ENCODE measurements at places on chromosomes 2 and 18.
A peak's percentile ranks its signal among the peaks of the same experiment; 100 is the strongest.

GRCh38 chr2:233480490-233481202, 85.9 kb downstream of the USP40 start:
- DNase-seq = peak; percentile 43

DNA sequence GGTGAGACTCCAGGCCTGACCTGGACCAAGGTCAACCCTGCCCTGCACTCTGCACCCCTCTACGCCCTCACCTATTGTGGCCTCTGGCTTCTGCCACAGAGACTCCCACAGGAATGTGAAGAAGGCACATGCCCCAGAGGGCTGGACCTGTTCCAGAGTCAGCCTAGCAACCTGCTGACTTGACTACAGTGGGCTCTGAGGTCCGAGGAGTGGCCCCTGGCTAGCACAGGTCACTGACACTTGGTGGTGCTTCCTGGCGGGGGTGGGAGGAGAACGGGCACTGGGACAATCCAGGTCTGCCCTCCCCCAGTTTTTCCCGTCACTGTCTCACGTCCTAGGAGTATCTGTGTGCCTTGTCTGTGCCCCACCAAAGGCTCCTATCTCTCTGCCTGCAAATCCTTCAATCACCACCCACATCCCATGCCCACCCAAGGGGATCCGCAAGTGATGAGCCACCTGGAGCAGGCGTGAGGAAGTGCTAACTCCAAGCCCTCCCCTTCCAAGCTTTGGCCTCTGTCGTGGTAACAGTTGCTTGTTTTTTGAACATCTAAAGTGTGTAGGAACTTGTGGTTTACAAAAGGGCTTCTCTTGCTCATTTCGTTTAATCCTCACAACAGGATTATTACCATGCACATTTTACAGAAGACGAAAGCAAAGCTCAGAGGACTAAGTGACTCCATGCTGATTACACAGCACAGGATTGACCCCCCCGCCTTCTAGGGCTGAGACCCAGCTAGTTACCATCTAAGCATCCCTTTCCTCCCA, 86.2 kb downstream of the MCFD2 start:
- DNase-seq = no peak

DNA sequence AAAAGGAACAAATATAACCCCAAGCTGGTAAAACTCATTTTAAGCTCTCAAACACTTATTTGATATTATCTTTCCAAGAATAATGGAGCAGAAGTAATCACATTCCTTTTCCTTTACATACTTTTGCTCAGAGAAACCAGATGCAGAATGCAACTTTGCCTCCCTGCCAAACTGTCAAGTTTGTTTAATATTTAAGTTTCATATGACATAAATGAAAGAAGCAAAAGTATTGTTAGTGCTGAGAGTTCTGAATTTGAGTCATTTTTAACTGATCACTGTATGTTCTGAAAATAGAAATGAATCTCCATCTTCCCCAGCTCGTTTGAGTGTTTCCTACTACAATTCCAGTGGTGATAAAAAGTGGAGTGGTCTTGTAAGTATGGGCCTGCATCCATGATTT, 423.4 kb downstream of the PID1 start:
- DNase-seq = no peak

- peak; percentile 51 for DNase-seq
Observed at GRCh38 chr2:25105336-25106085, 62.9 kb downstream of the POMC start.

- DNase-seq = no peak
Observed at GRCh38 chr2:50069454-50069853, 915.1 kb upstream of the FSHR start.

DNA sequence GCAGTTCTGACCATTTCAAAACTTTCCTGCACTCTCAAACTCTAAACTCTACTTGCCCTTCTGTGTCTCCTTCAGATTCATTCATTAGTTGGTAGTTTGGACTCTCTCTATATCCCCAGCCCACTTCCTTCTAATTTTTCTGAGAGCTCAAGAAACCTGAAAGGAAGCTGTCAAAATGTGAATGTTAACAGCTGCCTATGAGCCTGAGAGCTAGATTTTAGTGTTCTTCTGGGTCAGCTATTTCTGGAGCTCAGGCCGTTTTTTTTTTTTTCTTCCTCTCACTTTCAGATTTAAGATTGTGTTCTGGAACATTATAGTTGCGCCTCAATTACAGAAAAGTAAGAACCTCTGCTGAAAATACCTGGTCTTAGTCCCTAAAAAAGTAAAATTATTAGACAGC, 73.1 kb downstream of the RTN4 start:
- DNase-seq = no peak

GRCh38 chr2:212242724-212243123, 295.9 kb downstream of the ERBB4 start:
- DNase-seq = no peak

DNA sequence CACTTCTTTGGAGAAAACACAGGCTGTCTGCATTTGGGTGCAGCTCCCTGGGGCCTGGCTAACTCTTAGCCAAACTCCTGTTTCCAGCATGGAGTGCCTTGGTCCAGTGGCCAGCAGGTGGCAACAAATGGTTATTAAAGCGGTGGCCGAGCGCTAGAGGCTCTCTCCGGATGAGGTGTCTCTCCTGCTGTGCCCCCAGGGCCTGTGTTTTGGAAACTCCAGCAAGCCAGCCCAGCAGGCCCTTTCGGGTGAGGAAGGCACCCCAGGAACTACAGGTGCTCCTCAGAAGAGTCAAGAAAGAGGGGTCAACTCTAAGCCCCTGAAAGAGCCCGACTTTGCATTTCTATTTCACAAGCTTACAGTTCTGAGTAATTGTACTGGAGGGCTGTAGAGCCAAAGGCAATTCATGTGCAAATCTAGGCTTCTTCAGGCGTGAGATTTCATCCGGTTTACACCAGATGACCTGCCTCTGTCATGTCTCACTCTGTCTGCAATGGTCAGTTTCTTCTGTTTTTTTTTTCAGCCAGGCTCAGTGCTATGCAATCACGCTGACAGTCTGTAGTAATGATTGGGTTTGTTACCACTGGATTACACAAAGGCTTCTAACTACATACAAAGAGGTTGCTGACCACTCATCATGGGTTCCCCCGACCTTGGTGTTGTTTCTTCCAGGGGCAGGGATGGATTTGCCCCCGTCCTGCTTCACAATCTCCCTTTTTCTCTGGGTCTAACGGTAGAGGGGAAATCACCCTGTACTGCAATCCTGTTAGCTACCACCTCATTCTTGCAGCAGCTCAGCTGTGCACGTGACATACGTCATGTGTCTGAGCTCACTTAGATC, 7.6 kb upstream of the CHRNA1 start:
- DNase-seq = peak; percentile 51

DNA sequence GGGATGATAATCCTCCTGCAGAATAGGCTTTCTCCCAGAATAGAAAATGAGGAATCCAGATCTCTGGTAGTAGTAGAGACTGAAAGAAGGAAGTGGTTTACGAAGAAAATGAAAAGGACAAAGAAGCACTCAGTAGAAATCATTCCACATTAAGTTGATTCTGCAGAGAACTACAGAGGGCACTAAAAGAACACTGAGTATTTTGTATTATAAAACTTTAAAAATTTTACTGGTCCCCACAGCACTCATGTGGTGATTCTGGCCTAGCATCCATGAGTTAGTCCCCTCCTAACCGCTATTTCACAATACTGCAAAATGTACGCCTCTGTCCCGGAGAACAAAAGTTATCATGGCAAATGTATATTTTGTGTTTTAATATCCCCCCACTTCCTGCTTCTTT, 42.9 kb upstream of the SLC35F5 start:
- DNase-seq = no peak

- DNase-seq = no peak
Observed at GRCh38 chr18:35379421-35379820, 2.3 kb upstream of the ZNF396 start.

- DNase-seq = no peak
Observed at GRCh38 chr18:58476516-58477256, 152.2 kb downstream of the ALPK2 start.

DNA sequence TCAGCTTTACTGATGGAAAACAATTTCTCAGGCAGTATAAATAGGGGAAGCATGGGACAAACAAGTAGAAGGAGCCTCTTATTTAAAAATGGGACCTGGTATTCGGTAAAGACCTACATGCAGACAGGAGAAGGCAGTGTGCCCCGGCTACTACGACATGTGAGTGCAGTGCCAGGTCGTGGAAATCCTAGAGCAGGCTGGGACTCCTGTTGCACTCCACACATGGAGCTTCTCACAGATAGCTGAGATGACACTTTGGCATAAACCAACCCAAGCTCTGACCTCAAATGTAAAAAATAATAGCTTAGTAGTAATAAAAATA, 885 bp upstream of the DSEL start:
- no peak for DNase-seq

DNA sequence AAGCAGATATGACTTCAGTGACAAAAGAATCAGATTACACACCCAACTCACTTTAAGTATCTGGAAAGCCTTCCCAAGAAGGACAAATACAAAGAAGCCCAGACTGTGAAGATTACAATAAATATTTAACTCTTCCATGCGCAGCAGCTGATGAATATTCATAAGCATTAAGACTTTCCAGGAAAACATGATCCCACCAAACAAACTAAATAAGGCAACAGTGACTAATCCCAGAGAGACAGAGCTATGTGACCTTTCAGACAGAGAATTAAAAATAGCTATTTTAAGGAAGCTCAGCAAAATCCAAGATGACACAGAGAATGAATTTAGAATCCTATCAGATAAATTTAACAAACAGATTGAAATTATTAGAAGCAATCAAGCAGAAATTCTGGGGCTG, 108.2 kb upstream of the UBE2E3 start:
- no peak for DNase-seq

- DNase-seq = no peak
Observed at GRCh38 chr2:240510513-240511210, 47.1 kb downstream of the ANKMY1 start.

DNA sequence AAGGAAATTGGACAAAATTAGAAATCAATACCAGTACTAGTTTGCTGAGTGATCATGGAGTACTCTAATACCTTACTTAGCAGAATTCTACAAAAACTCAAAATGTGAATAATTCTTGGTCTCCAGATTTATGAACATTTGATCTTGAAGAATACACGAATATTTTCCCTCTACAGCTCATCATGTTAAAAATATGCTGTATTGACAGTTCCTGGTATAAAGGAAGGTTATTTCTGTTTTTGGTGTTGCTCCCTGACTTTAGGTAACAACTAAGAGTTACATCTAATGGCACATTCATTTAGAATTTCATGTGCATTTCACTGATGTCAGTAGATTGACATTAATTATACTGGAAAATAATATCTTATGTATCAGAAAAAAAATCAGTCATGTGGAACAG, 479.2 kb upstream of the PKDCC start:
- no peak for DNase-seq

DNA sequence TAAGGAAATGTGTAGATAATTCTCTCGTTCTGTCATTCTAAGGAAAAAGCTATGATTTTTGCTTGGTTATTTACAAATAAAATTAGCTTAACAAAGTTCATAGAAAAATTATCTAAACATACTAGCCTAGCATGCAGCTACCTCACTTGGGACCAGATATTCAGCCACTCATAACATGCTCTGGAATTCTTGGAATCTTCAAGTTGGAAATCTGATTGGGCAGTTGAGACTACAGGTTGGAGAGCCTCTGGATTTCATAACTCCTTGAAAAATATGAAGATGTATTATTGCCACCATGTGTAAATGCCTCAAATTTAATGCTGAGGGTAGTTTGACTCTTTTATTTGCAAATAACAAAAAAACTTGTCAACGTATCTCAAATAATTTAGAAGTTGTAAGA, 132.2 kb upstream of the GULP1 start:
- no peak for DNase-seq

GRCh38 chr2:67839242-67839641, 223.6 kb downstream of the C1D start:
- no peak for DNase-seq

DNA sequence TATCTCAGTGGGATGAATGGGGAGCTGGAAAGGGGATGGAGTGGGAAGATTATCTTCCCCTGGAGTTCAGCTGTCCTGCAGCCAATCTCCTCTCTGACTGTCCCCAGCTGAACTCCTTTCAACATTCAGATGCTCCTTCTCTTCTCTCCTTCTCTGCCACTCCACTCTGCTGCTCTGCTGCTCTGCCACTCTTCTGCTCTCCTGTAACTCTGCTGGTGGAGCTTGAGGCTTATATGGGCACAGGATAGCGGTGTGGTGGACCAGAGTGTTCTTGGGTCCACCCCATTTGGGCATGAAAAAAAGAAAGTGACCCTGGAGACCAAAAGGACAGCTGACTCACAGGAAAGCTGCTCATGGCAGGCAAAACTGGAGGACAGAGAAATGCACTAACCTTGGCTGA, 26.6 kb downstream of the FAHD2B start:
- DNase-seq = no peak

DNA sequence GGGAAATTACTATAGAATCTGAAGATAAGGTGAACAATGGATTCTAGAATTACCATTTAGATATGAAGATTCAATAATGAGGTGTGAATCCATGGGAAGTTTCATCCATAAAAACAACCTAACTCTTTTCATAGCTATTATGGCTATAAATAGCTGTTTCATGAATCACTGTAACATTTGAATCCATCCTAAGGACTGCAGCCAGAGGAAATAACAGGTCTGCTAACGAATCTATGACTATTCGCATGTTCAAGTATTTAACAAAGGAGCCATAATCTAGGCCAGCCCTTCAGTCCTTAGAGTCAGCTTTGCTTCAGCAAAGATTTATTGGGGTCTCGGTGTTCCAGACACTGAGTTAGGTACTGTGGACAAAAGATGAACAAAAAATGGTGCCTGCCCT, 87.1 kb downstream of the MYOM1 start:
- no peak for DNase-seq

- DNase-seq = peak; percentile 11
Observed at GRCh38 chr2:236776695-236777251, 207.1 kb downstream of the ACKR3 start.

- DNase-seq = no peak
Observed at GRCh38 chr2:201156640-201157039, 26.3 kb upstream of the CASP10 start.

GRCh38 chr18:76396792-76397191, 98.2 kb downstream of the ZNF516 start:
- DNase-seq = no peak

DNA sequence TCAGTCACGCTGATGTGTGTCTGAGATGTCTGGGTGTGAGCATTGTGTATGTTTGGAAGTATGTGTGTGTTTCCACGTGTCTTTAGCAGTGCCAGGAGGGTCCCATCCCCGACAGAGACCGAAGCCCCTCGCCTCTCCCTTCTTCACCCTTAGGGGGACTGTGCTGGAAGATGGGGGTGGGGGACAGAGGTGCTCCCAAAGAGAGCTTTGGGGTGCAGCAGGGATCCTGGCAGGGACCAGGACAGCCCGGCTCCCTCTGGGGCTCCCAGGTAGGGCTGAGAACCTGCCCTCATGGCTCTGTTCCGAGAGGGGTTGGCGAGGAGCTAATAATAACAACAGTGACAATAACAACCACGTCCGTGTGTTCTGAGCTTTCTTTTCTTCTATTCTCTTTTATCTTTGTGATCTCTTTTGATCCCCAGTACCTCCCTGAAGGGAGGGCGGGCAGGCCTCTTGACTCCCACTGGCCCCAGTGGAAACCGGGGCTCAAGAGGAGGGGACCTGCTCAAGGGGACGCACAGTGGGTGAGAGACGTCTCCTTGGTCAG, 57.6 kb downstream of the SMAD7 start:
- DNase-seq = no peak

- DNase-seq = no peak
Observed at GRCh38 chr2:11368059-11368572, 23.7 kb upstream of the ROCK2 start.

- no peak for DNase-seq
Observed at GRCh38 chr2:22600999-22601398, 784.0 kb upstream of the KLHL29 start.

GRCh38 chr2:152577579-152577978, 139.7 kb downstream of the PRPF40A start:
- DNase-seq = no peak

GRCh38 chr2:75555701-75556100, 5.0 kb downstream of the EVA1A start:
- DNase-seq = no peak

All from NCI-H1092 (cell line).